ENCODE measurements at places on chromosomes 12 and 14.

- no peak for DNase-seq
Measured at GRCh38 chr12:56013482-56013881, 7.4 kb upstream of the IKZF4 start.

GRCh38 chr12:65902500-65902899 is 78.2 kb downstream of the HMGA2 start:
- DNase-seq = no peak

DNA sequence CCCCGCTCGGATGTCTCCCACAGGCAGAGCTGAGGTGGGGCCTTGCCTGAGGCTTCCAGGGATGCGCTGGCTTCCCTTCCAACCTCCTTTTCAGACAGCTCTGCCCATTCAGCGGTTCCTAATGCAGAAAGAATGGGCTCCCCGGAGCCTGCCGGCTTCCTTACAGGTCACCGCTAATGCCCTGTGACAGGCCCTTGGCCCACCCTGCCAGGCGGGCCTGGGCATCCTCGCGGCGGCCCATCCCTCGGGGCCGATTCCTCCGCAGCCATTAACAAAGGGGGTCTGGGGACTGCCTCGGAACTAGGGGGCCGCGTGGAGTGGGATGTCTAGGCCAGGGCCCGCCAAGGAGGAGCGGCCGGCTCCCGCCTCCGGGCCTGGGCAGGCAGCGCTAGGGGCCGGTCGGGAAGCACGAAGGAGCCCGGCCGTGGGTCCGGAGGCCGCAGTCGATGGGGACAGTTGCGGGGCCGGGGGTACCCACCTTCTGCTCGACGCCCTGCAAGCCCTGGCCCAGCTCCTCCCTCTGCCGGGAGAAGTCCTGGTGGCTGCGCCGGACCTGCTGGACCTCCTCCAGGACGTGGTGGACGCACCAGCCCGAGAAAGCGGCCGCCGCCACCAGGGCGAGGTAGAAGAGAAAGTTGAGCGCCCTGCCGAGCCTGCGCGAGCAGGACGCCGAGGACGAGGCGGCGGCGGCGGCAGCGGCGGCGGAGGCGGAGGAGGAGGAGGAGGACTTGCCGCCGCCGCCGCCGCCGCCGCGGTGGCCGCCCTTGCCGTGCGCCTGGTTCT is 738 bp downstream of the CKAP4 start:
- peak; percentile 67 for DNase-seq

DNA sequence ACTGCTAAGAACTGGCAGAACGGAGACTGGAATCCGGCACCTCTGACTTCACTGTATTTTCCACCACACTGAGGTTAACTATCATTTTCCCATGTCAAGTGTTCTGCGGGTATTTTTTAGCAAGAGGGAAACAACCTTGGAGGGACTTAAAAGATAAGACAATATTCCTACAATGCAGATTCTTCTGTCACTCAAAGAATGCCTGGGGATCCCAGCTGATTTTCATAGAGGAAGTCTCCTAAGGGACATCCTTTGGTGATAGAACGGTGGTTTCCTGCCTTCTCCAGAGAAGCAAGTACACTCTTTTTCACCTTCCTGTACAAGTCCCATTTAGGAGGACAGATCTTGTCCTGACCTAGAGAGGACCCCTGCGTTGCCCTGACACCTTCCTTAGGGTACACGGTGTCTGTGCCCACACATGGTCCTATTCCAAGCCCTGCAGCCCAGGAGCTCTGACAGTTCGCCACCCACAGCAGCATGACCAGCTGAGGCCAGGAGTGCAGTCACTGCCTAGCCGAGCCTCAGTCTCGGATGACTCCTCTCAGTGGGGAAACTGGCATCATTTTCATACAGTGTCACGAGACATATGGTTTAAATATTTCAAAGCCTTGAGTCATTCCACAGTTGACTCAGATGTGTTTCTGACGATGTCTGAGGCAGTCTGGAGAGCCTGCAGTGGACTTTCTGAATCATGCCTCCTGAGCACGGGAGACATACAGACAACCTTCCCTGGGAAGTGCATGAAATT is 181.3 kb upstream of the FKBP4 start:
- no peak for DNase-seq

- DNase-seq = no peak
Measured at GRCh38 chr12:12592930-12593329, 18.7 kb upstream of the CREBL2 start.

DNA sequence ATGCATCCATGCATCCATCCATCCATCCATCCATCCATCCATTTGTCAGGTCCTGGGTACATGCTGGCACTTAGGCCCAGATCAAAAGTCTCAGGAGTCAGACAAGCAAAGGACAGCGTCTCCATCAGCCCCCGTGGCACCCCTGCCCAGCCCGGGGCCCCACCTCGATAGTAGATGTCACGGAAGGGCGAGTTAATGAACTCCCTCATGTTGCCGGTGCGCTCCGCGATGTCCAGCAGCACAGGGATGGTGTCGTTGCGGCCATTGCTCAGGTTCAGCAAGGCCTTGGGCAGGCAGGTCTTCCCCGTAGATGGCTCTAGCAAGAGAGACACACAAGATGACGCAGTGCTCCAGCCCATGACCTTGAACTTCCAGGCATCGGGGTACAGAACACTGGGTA is 30.4 kb downstream of the TRPV4 start:
- no peak for DNase-seq

DNA sequence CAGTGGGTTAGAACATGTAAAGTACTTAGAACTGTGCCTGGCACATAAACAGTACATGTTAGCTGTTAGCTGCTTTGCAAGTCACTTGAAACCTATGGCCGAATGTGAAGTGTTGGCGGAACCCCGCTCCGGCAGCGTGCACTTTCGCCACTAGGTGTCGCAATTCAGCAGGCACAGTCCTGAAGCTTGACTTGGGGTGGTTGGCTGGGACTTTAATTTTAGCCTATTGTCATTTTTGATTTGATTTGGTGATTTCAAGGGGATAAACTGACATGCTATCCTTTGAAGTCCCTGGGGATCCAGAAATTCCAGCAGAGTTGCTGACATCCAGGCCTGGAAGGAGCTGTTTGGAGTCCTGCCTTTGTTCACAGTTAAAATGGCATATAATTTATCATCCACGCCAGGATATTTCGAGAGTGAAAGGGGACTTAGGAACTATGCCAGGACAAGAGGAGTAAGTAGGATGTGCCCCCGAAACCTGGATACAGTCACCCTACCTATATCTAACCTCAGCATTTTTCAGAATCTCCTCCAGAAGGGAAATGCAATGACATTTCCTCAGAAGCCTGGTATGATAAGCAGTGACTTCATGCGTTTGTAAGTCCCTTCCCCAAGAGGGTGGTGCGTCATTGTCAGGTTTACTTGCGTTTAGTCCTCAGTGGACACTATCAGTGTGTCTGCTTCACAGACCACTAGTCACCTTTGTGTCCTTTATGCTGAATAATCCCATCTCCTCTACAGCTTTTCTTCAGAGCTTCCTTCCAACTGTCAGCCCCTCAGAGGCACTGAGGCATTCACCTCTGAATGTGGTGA is 3.5 kb upstream of the TSPAN9 start:
- peak; percentile 86 for DNase-seq

DNA sequence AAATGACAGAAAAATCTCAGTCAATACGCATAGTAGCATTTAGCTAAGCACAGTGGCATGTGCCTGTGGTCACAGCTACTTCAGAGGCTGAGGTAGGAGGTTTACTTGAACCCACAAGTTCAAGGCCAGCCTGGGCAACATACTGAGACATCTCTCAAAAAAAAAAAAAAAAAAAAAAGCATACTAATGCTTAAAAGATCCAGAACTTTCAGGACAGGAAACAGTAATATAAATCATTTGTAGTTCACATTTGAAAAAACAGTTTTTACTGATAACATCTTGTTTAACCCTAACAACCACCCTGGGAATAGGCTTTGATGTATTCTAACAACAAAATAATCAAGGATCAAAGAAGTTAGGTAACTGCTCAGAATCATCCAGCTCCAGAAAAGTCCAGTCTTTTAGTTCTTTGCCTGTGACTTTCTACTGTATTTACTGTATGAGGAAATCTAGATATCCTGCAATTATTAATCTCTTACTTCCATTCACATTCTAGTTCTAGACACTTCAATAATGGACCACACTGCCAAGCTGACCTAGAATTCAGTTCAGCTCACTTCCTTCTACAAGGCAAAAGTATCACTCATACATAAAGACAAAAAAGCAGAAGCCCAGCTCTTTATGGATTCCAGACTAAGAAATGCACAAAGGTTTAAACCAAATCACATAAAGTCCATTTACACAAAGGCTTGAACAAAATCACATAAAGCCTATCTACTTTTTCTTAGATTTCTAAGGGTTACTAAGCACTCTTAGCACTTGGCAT is 28.5 kb downstream of the PAWR start:
- no peak for DNase-seq

DNA sequence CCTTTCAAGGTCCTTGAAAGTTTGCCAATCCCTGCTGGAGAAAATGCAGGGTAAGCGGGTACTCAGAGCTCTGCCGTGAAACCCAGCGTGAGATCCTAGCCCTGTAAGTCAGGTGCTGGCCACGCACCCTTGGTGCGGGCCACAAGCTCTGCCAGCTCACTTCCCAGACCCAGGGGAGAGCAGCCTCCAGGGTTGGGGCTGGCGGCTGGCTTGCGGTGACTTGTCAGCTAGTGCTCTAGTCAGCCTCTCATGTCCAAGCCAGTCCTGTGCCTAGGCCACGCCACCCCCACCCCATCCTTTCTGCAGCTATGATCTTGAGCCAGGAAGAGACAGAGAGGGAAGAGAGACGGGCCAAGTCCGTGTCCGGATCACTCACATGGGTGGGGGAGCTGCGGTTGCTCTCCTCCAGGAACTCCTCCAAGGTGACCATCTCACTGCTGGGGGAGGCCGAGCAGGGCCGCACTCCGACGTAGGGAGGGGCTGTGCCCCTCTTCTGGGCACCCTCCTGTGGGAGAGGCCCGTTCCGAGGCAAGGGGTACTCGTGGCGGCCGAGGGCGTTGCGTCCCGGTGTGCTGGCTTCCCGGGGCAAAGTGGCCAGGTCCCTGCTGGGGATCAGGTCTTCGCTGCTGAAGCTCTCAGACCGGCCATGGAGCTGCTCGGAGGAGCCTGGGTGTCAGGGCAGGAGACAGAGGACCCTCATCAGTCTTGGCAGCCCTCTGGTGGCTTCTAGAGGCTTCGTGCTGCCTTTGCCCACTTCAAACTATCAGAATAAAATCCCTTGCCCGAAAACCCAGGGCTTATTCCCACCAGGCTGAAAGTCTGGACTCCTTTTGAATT is 33.3 kb upstream of the GPR68 start:
- no peak for DNase-seq

DNA sequence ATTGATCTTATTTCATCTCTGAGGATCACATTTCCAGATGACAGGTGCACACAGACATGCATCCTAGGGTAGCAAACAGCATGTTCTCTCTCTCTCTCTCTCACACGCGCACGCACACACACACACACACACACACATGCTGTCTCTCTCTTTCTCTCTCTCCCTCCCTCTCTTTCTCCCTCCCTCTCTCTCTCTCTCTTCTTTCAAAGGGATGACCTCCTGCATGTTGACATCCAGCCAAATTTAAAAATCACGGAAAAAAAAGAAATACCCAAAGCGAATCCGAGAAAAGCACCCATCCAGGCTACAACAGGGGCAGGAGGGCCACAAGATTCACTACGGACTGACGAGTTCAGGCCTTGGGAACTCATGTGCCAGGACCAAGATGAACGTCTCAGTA is 2.3 kb downstream of the KSR2 start:
- no peak for DNase-seq

- no peak for DNase-seq
Measured at GRCh38 chr12:125387206-125387605, 322.0 kb downstream of the AACS start.
